ENCODE measurements at places on chromosomes 6 and 20.

DNA sequence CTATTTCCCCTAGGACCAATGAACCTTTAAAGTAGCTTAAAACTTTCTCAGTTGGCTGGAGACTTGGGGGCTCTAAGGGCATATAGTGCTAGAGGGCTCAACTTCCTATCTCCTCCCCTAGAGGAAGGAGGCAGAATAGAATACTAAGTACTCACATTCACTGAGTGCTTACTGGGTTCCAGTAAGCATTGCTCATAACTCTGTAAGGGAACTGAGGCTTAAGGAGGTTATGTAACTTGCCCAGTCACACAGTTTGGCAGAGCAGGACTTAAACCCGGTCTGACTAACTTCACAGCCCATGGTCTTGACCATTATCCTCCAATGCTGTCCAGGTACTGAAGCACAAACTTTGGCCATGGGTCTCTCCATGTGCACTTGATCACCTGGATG, 12.5 kb downstream of the SESN1 start:
- no peak for DNase-seq

- DNase-seq, result no peak
Observed at GRCh38 chr6:70494833-70495232, 71.9 kb upstream of the SDHAF4 start.

DNA sequence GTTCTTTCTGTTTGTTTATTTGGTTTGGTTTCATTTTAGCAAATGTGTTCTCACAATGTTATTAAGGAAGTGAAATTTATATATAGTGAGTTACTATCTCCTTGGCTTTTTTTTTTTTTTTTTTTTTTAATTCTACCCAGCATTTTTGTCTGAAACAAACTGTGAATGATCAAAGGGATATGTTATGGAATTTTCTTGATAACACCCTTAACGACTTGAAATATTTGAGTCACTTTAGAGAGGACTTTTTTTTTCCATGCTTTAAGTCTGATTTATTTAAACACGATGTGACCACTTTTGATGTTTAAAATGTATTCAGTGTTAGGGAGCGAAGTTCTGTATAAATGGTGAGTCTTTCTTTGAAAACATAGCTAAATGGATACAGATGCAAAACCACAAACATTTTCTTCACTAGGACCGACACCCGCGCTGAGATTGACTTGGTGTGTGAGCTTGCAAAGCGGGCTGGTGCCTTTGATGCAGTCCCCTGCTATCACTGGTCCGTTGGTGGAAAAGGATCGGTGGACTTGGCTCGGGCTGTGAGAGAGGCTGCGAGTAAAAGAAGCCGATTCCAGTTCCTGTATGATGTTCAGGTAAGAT, 149.7 kb downstream of the MTHFD1L start:
- DNase-seq, result no peak

DNA sequence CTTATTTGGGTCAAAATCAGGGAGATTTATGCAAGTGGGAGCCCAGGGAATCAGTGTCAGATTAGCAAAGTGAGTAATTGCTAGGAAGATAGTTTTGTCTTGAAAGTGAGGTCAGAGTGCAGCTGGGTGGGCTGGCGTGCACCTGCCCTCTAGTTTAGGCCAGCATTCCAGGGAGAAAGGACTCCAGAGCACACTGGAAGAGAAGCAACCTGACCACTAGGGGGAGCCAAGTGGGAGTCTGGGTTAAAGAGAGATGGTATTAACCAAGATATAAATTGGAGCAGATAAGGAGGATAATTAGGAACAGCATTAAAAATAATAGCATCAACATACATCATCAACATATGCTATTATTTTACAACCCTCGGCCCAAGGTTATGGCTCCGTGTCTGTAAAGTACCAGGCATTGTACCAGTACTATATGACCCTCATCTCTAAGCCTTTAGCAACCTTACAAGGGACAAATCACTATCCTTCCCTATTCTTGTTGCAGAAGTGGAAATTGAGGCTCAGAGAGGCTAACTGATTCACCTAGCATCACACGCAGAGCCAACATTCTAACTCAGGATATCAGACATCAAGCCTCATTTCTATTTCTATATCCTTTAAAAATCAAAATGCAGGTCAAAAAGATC, 57.8 kb downstream of the SLC2A10 start:
- DNase-seq, result no peak

DNA sequence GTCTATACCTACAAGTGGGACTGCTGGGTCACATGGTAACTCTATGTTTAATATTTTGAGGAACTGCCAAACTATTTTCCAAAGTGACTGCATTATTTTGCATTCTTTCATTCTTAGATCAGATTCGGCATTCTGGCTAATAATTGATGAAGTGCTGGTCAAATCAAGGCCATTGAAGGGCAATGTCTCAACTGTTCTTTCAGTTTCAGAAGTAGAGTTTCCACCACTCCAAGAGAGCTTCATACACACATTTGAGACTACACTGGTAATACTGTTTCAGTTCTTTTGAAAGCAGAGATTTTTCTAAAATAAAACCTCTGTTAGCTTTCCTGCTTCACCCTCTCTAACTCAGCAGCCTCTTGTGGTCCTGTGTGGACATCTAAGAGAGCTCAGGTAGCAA, 154.5 kb downstream of the CFAP61 start:
- DNase-seq, result no peak

DNA sequence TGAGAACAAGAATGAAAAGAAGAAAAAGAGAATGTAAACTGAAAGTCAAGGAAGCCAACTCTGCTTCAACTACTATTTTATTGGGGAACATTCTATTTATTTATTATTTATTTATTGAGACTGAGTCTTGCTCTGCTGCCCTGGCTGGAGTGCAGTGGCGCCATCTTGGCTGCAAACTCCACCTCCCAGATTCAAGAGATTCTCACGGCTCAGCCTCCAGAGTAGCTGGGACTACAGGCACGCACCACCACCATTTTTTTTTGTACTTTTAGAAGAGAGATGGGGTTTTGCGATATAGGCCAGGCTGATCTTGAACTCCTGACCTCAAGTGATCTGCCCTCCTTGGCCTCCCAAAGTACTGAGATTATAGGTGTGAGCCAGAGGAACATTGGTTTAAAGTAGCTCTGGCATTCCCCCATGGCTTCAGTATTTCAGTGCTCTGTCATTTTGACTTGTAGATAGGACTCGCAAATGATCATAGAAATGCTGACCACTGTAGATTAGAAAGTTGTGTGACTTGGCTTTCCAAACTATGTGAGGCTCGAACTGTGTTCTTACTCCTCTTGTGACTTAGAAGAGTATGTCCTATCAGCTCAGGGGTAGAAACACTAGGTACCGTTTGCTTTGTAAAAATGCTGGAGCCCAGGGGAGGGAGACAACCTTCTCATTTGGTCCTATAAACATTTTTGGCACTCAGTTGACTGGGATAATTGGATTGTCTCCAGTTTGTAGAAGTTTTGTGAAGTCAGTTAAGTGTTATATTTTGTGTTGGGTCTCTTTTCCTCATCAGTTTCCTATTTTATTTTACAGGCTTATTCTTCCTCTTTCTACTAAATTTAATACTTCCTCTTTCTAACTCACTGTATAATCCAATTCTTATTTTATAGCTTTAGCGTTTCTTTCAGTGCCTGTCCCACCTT, 544.9 kb upstream of the CITED2 start:
- no peak for DNase-seq

DNA sequence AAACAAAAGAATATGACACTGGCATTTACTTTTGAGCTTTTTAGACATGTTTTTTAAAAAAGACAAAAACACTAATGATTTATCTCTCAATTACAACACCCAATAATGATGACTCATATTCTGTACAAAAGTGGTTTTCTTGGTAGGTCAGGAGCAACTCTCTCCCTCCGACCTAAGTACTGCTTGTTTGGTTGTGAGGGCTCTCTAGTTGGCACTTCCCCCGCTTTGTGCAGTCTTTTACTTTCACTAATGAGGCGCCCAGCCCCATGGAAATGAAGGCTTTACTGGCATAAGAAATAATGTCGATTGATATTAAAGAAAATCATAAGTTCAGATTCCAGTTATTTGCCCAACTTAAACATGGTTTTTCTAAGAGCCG, 1.3 kb downstream of the KPNA5 start:
- no peak for DNase-seq

DNA sequence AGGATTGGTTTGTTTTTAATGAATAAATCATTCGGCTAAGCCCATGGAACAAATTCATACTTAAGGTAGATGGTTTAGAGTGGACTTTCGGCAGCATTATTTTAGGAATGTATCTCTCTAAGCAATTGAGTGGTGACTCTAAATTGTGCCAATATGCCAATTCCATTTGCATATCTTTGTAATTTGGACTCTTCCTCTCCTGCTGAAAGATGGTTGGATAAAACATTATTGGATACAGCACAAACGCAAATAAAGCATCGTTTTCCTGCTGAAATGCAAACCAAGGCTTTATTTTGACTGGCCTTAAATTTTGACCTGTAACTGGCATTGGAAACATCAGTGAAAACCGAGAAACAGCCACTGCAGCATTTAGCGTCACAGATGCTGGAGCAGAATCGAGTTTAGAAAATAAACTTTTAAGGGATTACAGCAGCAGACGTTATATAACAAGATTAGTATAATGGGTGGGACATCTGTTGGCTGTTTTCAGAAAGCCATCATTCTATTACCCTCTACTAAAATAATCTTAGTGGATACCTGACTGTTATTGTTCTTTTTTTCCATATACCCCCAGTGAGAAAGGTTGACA, 726.0 kb downstream of the KIF16B start:
- no peak for DNase-seq

GRCh38 chr6:43705996-43706395, 18.4 kb upstream of the MRPS18A start:
- no peak for DNase-seq

DNA sequence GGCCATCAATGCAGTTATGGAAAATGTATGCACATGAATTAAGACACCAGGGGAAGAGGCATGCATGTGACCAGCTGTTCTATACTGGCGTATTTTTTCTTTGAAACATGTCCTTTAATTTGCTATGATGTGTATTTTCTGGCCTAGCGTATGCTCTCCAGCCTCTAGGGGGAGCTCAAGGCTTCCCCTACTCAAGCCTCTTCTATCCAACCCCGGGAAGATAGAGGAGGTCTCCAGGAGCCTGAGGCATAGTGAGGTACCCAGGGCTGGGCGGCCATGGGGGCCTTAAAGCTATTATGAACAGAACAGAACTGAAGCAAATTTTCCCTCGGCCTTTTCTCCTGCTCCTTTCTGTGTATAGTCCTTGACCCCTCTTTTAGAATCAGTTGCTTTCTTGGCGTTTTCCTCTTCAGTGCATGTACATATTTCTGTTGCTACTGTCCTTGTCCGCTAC, 528.9 kb downstream of the MAFB start:
- DNase-seq, result no peak

- no peak for DNase-seq
Observed at GRCh38 chr6:33630014-33630413, 8.9 kb downstream of the ITPR3 start.

DNA sequence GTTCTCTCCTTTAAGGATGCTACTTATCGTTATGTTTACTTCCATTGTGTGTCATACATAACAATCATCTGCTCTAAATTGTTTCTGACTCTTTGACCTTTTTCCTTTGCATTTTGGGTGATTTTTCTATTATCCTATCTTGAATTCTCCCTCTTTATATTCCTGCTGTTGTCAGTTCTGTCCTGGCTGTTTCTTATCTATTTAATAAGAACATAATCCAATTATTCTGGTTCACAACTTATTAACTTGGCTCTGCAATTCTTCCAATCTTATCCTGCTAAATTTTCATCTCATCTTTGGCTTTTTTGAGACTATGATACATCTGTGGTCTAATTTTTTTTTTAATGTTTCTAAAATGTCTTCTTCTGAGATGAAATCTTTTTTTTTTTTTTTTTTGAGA, 54.7 kb upstream of the TOX2 start:
- no peak for DNase-seq

DNA sequence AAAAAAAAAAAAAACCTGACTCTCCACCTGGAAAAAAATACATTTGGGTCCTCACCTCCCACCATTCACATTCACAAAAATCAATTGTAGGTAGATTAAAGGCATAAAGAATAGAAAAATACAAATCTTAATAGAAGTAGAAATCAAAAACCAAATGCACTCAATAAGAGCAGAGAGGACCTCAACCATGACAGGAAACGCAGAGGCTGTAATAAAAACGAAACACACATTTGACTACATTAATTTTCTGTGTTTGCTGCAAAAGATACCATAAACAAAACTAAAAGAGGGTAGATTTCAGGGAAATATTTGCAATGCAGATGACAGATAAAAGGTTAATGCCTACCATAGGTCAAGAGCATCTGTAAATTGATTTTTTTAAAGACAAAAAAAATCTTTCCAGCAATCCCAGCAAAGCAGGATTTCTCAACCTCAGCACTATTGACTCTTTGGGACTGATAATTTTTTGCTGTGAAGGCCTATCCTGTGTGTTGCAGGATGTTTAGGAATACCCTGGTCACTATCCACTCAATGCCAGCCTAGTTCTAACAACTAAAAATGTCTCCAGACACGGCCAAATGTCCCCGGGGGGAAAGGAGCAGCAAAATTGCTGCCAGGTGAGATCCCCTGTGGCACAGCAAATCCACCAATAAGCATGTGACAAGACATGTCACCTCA, 9.1 kb downstream of the ETV7 start:
- no peak for DNase-seq

- no peak for DNase-seq
Observed at GRCh38 chr6:128235556-128235955, 284.8 kb downstream of the PTPRK start.

DNA sequence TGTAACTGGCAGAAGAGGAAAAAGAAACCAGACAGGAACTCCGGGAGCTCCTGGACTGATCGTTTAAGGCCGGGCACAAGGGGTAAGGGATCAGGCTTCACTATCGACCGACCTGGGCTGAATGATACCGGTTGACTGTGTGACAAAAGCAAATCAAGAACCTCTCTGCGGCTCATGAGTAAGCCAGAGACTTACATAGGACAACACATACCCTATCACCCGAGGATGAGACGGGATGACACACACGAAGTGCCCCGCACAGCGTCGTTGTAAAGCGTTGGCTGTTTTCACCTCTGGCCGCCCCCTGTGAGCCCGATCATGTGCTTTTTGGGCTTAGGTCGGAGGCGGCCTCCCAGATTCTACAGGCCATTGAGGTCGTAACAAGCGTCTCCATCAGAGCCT, 695 bp upstream of the TGIF2 start:
- no peak for DNase-seq

- no peak for DNase-seq
Observed at GRCh38 chr6:24867104-24867703, 68.5 kb upstream of the ARMH2 start.

DNA sequence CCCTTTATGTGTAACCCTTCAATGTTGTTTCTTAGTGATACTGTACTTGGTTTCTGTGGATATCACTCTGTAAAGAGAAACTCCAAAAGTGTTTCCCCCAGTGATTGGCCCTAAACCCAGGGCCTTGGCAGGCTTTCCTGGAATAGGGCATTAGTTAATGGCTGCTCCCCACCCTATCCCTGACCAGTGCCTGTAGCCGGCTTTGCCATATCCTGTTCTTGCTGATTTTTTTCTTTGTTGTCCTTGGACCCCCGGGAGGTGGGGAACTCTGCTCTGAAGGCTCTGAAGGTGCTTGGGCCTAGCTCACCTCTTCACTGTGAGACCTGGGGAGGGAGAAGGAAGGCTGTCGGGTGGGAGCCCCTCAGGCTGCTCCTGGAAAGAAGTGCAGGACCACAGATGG, 120.1 kb downstream of the TCP11 start:
- DNase-seq, result no peak
